ENCODE measurements at places on chromosomes 11 and 22. TPM values are rescaled to one million over a fixed set of nuclear protein-coding genes. Genes with fewer than 3 reads are reported as not detected.

Gene PACSIN3
- polyA plus RNA-seq = 78.9 TPM

DNA sequence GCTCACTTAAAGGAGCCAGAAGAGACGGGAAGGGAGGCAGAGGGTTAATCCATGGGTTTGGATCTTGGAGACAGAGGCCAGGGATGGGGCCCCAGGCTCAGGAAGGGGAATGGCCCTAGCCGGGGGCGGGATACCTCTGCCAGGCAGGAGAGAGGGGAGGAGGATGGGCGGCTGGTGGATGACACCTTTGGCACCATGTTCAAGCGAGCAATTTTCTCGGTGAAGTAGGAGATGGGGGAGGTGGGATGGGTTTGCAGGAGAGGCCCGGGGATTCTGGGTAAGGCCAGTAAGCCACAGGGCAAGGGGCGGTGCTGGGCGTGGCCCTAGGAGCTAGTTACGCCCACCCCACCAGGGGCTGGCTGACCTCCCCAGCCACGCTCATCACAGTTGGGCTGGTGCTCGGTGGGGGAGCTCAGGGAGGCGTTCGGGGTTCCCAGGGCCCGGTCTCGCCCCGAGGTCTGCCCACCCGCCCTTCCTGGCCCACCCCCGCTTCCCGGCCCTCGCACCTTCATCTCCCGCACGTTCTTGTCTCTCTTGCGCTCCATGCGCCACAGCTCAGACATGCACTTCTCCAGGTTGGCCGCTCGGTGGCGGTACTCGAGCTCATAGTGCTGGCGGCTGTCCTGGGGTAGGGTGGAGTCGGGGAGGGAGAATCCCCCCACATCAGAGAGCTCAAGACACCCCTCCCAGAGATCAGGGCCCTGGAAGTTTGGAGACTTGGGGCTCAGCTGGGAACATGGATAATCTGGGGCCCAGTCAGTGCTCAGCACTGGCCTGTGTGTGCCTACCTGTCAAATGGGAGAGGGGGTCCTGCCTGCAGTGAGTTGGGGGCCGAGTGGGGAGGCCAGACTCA is 12.7 kb downstream of the BAIAP2L2 start:
- H3K4me1 ChIP-seq = no peaks in the 10 kb centered on the region
- no peak for DNase-seq
- no peaks in the 10 kb centered on the region for H3K27me3 ChIP-seq
- H3K4me3 ChIP-seq = no peak overlapping the region

- no peaks in the 10 kb centered on the region for H3K36me3 ChIP-seq
- H3K4me1 ChIP-seq = no peaks in the 10 kb centered on the region
- no peak for DNase-seq
- no peak overlapping the region for H3K4me3 ChIP-seq
- H3K27ac ChIP-seq = no peak overlapping the region
- H3K27me3 ChIP-seq = peaks cover 7% of the 10 kb centered on the region
Observed at GRCh38 chr22:44588348-44588747, 90.3 kb upstream of the RTL6 start.

Gene RFPL3
- polyA plus RNA-seq = not detected

Gene PHOX2A
- 19.2 TPM for polyA plus RNA-seq

- peak; percentile 37 for DNase-seq
- H3K36me3 ChIP-seq = no peaks in the 10 kb centered on the region
- H3K4me1 ChIP-seq = no peaks in the 10 kb centered on the region
- no peak overlapping the region for H3K4me3 ChIP-seq
- H3K27me3 ChIP-seq = no peaks in the 10 kb centered on the region
- H3K27ac ChIP-seq = no peak overlapping the region
Observed at GRCh38 chr11:114738954-114739353, 60.6 kb downstream of the NXPE2 start.

GRCh38 chr11:76574406-76574805 is 96.1 kb downstream of the LRRC32 start:
- H3K27me3 ChIP-seq = no peaks in the 10 kb centered on the region
- H3K4me1 ChIP-seq = peaks cover 24% of the 10 kb centered on the region
- no peak overlapping the region for H3K27ac ChIP-seq
- DNase-seq = no peak
- H3K36me3 ChIP-seq = no peaks in the 10 kb centered on the region

Gene ACRV1
- polyA plus RNA-seq = not detected

- H3K27me3 ChIP-seq = no peaks in the 10 kb centered on the region
- no peak for DNase-seq
Observed at GRCh38 chr11:12438291-12438690, 60.9 kb downstream of the PARVA start.

- no peak overlapping the region for H3K4me3 ChIP-seq
- no peak for DNase-seq
- no peaks in the 10 kb centered on the region for H3K36me3 ChIP-seq
Observed at GRCh38 chr11:1923201-1923956, 3.9 kb downstream of the TNNT3 start.

- no peak overlapping the region for H3K27ac ChIP-seq
- H3K4me1 ChIP-seq = peaks cover 9% of the 10 kb centered on the region
- no peaks in the 10 kb centered on the region for H3K27me3 ChIP-seq
Observed at GRCh38 chr22:25492841-25493734, 71.4 kb upstream of the GRK3 start.

GRCh38 chr11:76806608-76807205 is 23.6 kb downstream of the TSKU start:
- no peak for DNase-seq
- H3K36me3 ChIP-seq = no peaks in the 10 kb centered on the region
- H3K27me3 ChIP-seq = no peaks in the 10 kb centered on the region

Gene CASP5
- 0.71 TPM for polyA plus RNA-seq

- peaks cover 38% of the 10 kb centered on the region for H3K36me3 ChIP-seq
- no peak for DNase-seq
- H3K4me3 ChIP-seq = no peak overlapping the region
- no peaks in the 10 kb centered on the region for H3K27me3 ChIP-seq
Observed at GRCh38 chr11:57406337-57406904, 16.0 kb upstream of the PRG2 start.

DNA sequence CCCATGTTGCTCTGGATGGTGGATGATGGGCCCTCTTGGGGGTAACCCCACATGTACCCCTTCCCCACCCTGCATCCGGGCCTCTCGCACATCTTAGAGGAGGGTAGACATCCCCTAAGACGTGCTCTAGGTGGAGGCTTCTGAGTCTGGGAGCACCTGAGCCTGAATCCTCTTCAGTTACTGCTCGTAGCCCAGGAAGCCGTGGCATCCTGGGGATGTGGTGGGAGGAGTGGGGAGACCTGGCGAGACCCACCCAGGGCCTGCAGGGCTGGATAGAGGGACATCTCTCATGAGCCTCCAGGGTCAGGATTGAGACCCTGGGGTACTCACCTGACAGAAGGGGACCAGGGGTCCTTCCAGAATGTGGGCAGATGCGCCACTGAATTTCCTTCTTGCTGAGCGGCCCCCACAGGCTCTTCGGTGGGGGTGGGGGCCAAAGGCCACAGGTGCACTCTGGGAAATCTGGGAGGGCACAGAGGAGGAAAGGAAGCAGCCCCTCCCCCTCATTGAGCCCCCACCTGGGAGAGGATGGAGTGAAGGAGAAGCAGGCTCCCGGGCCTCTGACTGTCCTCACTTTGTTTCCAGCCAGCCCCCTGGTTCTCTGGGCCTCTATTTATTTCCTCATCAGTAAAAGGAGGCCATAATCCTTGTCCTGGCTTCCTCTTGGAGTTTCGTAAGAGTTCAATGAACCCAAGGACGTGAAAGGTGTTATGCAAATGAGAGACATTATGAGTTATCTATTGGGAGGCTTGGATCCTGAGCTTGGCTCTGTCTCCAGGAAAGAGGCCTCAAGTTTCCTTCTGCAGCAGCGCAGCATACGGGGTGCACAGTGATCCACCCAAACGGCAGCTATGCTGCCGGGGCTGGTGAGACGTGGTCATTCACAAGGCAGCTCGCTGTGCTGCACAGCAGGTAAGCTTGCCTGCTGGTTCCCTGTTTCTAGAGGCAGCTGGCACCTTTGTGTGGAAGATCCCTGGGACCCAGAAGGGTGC is 31.2 kb downstream of the KCNJ4 start:
- no peaks in the 10 kb centered on the region for H3K27me3 ChIP-seq
- no peak overlapping the region for H3K4me3 ChIP-seq
- H3K27ac ChIP-seq = no peak overlapping the region
- no peaks in the 10 kb centered on the region for H3K4me1 ChIP-seq

Gene POLDIP3
- polyA plus RNA-seq = 66.1 TPM

Gene MS4A6E
- polyA plus RNA-seq = not detected

- no peak for DNase-seq
- no peaks in the 10 kb centered on the region for H3K27me3 ChIP-seq
- no peaks in the 10 kb centered on the region for H3K36me3 ChIP-seq
- no peak overlapping the region for H3K27ac ChIP-seq
- no peaks in the 10 kb centered on the region for H3K4me1 ChIP-seq
- H3K4me3 ChIP-seq = no peak overlapping the region
Observed at GRCh38 chr11:36304351-36304750, 8.3 kb downstream of the PRR5L start.

Gene TECTA
- polyA plus RNA-seq = 0.95 TPM

All from adrenal gland (tissue), 19 donors.